ENCODE measurements at places on chromosomes 16 and 17.

- DNase-seq, result no peak
Observed at GRCh38 chr17:14845591-14846281, 419.4 kb downstream of the PMP22 start.

GRCh38 chr16:600781-601180, 10.9 kb downstream of the RAB40C start:
- DNase-seq, result no peak

- no peak for DNase-seq
Observed at GRCh38 chr17:73575470-73576221, 68.6 kb downstream of the SDK2 start.

- no peak for DNase-seq
Observed at GRCh38 chr17:64107500-64108236, 22.3 kb downstream of the ERN1 start.
